ENCODE measurements at places on chromosomes 3 and 15. TPM values are rescaled to one million over a fixed set of nuclear protein-coding genes. Genes with fewer than 3 reads are reported as not detected.

Gene RETNLB
- total RNA-seq, result not detected

Gene TMC3
- 0.04 TPM for total RNA-seq

Gene CELF6
- total RNA-seq, result 1.2 TPM

Gene SLC9C1
- total RNA-seq, result 1.2 TPM

Gene IGSF11
- 1.8 TPM for total RNA-seq

DNA sequence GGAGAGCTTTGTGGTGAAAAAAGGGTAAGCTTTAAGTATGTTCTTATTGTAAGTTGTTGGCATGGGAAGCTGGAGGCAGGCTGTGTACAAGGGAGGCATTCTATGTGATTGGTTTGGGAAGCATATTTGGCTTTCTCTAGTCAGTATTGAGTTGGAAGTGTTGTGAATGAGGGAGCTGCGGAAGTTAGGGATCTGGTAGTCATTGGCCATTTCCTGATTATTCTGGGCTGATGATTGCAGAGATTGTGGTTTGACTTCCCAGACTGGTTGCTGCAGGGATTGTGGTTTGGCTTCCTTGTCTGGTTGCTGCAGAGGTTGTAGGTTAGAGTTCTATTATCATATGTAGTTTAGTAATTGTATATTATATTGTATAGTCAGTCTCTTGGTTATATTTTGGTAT is 21.0 kb downstream of the STXBP5L start:
- no peak for DNase-seq
- H3K4me1 ChIP-seq, result no peaks in the 10 kb centered on the region
- no peak overlapping the region for H3K27ac ChIP-seq
- no peaks in the 10 kb centered on the region for H3K27me3 ChIP-seq

GRCh38 chr3:115108614-115109013 is 38.5 kb downstream of the ZBTB20 start:
- H3K36me3 ChIP-seq, result no peaks in the 10 kb centered on the region
- no peaks in the 10 kb centered on the region for H3K4me1 ChIP-seq
- DNase-seq, result no peak

DNA sequence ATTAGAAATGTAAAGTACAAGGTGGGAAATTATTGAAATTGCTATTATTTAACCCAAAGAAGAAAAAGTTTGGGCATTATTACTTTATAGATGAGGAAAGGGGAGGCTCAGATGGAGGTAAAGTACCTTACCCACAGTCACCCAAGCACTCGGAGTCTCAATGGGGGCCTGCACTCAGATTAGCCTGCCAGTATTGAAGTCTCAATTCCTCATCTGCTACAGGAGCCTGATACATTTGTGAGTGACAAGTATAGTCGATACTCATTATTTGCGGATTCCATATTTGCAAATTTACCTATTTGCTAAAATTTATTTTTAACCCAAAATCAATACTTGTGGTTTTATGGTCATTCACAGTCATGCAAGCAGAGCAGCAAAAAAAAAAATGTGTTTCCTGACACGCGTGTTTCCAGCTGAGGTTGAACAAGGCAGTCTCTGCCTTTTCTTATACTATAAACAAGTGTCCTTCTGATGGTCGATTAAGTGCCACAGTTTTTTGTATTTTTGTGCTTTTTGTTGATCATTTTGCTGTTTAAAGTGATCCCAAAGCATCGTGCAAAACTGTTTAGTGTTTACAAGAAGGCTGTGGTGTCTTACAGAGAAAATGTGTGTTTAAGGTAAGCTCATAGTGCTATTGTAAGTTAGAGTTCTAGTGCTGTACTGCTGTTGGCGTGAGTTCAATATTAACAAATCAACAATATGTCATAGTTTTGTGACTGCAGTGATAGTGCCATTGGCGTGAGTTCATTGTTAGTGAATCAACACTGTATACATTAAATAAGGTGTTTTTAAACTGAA is 48.0 kb downstream of the ARHGEF26 start:
- H3K4me3 ChIP-seq, result no peak overlapping the region
- H3K27ac ChIP-seq, result no peak overlapping the region
- DNase-seq, result no peak
- no peaks in the 10 kb centered on the region for H3K36me3 ChIP-seq
- H3K4me1 ChIP-seq, result no peaks in the 10 kb centered on the region

GRCh38 chr15:81188354-81188753 is 8.3 kb upstream of the IL16 start:
- no peaks in the 10 kb centered on the region for H3K36me3 ChIP-seq
- no peak overlapping the region for H3K27ac ChIP-seq
- no peak overlapping the region for H3K4me3 ChIP-seq
- no peaks in the 10 kb centered on the region for H3K27me3 ChIP-seq

- no peaks in the 10 kb centered on the region for H3K27me3 ChIP-seq
- no peak for DNase-seq
- H3K27ac ChIP-seq, result no peak overlapping the region
- H3K4me3 ChIP-seq, result no peak overlapping the region
Measured at GRCh38 chr3:87287011-87287410, 10.6 kb upstream of the POU1F1 start.

- peak overlapping the region; percentile 71 for H3K27ac ChIP-seq
- H3K4me1 ChIP-seq, result peaks cover 13% of the 10 kb centered on the region
- no peak overlapping the region for H3K4me3 ChIP-seq
- DNase-seq, result no peak
- no peaks in the 10 kb centered on the region for H3K36me3 ChIP-seq
Measured at GRCh38 chr15:59300618-59301139, 72.0 kb downstream of the MYO1E start.

DNA sequence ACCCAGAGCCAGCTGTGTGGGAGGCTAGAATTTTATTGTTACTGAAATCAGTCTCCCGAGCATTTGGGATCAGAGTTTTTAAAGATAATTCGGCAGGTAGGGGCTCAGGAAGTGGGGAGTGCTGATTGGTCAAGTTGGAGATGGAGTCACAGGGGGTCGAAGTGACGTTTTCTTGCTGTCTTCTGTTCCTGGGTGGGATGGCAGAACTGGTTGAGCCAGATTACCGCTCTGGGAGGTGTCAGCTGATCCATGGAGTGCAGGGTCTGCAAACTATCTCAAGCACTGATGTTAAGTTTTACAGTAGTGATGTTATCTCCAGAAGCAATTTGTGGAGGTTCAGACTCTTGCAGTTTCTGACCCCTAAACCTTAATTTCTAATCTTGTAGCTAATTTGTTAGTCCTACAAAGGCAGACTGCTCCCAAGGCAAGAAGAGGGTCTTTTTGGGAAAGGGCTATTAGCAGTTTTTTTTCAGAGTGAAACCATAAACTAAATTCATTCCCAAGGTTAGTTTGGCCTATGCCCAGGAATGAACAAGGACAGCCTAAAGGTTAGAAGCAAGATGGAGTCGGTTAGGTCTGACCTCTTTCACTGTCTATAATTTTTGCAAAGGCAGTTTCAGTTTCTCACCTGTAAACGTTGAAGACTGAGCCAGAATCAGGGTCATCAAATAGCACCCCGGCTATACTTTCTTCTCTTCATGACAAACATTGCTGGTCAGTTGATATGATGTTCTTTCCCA is 28.2 kb downstream of the FLNB start:
- H3K36me3 ChIP-seq, result no peaks in the 10 kb centered on the region
- H3K27me3 ChIP-seq, result no peaks in the 10 kb centered on the region
- H3K4me3 ChIP-seq, result no peak overlapping the region
- peak overlapping the region; percentile 42 for H3K27ac ChIP-seq
- no peak for DNase-seq

- peaks cover 9% of the 10 kb centered on the region for H3K4me1 ChIP-seq
- H3K27me3 ChIP-seq, result no peaks in the 10 kb centered on the region
- peak; percentile 95 for DNase-seq
- H3K27ac ChIP-seq, result peak within 1 kb of the TSS; percentile 90
- peak within 1 kb of the TSS; percentile 57 for H3K4me3 ChIP-seq
Measured at GRCh38 chr3:9362731-9363530, at the start of gene THUMPD3. TSS of gene THUMPD3 (plus strand) at chr3:9363054. CDS start at chr3:9365069, 2,015 bp downstream.

GRCh38 chr15:74376226-74376625 is 8.8 kb upstream of the CYP11A1 start:
- H3K27ac ChIP-seq, result no peak overlapping the region
- H3K4me1 ChIP-seq, result peaks cover 15% of the 10 kb centered on the region
- no peak overlapping the region for H3K4me3 ChIP-seq
- H3K27me3 ChIP-seq, result peaks cover 30% of the 10 kb centered on the region
- H3K36me3 ChIP-seq, result no peaks in the 10 kb centered on the region
- DNase-seq, result peak; percentile 5

DNA sequence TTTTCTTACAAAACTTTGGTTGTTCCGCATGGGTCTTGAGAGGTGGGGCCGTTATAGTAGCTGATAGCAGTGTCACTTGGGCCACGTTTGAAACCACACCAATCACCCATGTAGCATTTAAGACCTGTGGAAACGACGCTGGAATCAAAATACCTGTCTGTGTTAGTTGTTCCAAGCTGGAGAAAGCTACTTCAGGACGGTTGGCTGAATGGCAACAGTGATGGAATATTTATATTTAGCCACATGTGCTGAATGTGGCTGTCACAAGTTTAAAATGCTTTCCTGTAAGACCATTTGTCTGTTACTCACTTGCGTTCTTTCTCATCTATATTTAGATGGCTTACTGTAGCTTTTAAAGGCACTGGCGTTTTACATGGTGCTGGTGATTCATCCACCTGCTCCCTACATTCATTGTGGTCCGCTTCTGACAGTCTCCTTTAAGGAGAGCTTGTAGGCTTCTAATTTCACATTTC is 1.4 kb downstream of the DNAJA4 start:
- peak overlapping the region; percentile 90 for H3K27ac ChIP-seq
- H3K4me1 ChIP-seq, result peaks cover 17% of the 10 kb centered on the region
- peak; percentile 84 for DNase-seq
- peaks cover 4% of the 10 kb centered on the region for H3K36me3 ChIP-seq
- H3K27me3 ChIP-seq, result no peaks in the 10 kb centered on the region

DNA sequence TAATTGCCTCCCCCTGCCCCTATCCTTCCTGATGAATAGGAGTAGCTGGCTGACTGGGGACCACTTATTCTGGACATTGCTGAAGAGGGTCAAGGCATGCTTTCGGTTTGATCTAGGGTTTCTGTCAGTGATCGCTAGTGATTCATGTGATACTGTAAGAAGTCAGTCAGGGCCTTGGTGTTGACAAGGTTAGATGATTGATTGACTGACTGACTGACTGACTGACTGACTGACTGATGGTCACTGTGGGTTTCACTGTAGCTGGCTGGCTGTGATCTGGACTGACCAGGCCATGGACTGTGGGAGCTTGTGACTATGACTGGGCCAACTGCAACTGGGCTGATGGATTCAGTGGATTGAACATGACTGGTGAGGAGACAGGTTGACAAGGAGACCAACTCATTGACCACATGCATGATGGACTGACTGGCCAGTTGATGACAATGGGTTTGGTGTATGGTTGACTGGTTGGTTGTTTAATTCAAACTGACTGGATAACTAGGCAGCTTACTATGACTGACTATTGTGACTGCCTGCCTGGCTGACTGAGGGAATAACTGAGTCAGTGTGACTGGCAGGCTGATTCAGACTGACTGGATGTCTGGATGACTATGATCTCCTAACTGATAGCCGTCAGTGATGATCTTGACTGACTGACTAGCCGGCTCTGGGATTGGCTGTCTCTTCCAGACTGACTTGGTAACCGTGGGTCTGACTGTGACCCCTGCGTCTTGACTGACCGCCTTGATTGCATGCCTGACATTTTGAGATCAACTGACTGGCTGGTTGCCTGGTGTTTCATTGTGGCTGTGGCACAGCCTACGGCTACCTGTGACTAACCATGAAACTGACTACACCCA is 509.9 kb downstream of the SHQ1 start:
- no peaks in the 10 kb centered on the region for H3K36me3 ChIP-seq
- H3K27ac ChIP-seq, result no peak overlapping the region
- peaks cover 55% of the 10 kb centered on the region for H3K4me1 ChIP-seq
- peaks cover 2% of the 10 kb centered on the region for H3K27me3 ChIP-seq
- no peak overlapping the region for H3K4me3 ChIP-seq

- DNase-seq, result no peak
- no peaks in the 10 kb centered on the region for H3K4me1 ChIP-seq
- H3K27ac ChIP-seq, result no peak overlapping the region
- H3K27me3 ChIP-seq, result no peaks in the 10 kb centered on the region
Measured at GRCh38 chr3:161337311-161337710, 34.0 kb downstream of the SPTSSB start.

DNA sequence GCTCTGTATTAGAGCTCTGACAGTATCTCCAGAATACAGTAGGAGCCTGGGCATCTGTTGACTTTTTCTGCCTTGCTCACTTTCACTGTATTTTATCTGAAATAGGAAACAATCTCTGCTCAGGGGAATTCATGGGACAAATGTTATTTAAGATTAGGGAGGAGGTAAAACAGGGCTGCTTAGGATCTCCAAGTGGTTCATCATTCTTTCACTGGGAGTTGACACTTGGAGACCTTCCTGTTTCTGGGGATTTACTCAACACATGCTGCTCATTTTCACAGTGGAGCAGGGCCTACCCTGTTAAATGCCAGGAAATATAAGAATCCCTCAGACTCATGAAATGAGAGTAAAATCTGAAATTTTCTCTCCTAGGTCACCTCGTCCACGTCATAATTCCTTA is 185.5 kb downstream of the GAP43 start:
- no peak overlapping the region for H3K27ac ChIP-seq
- H3K4me1 ChIP-seq, result no peaks in the 10 kb centered on the region
- no peaks in the 10 kb centered on the region for H3K36me3 ChIP-seq
- H3K4me3 ChIP-seq, result no peak overlapping the region
- H3K27me3 ChIP-seq, result no peaks in the 10 kb centered on the region
- no peak for DNase-seq

DNA sequence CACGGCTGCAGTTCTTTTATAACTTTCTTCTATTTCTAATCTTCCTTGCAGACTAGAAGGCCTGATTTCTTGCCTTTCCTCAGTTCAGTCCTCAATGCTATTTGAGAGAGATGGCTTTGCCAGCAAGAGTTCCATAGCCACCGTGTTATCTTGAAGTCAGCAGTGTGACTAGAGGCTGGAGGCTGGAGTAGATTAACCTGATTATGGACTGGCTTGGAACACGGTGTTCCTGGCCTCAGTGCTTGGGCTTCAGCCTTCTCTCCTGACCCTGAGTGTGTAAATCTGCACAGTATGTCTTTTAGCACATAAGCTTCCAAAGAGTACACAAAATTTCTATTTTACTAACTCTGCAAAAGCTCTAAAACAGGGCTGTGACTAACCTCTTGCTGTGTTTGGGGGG is 61.4 kb downstream of the CCDC54 start:
- no peaks in the 10 kb centered on the region for H3K36me3 ChIP-seq
- H3K4me1 ChIP-seq, result no peaks in the 10 kb centered on the region
- no peak for DNase-seq
- H3K4me3 ChIP-seq, result no peak overlapping the region
- no peaks in the 10 kb centered on the region for H3K27me3 ChIP-seq
- H3K27ac ChIP-seq, result no peak overlapping the region

DNA sequence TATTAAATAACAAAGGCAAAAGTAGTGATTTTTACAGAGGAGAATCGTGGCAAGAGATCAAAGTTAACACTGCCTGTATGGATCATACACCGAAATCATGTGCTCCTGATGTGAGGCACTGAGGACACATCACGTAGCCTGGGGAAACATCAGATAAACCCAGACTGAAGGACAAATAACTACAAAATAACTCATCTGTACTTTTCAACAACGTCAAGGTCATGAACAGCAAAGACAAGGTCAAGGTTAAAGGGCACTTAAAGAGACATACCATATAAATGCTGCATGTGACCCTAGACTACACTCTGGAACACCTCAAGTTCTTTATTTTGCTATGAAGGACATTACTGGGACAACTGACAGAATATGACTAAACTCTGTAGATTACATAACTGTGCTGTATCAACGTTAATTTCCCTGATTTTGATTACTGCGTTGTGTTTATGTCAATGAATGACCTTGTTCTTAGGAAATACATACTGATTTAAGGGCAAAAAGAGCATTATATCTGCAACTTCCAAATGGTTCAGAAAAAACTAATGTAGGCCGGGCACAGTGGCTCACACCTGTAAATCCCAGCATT is 48.1 kb downstream of the CHSY1 start:
- H3K4me3 ChIP-seq, result no peak overlapping the region
- H3K4me1 ChIP-seq, result peaks cover 31% of the 10 kb centered on the region
- no peak for DNase-seq
- no peaks in the 10 kb centered on the region for H3K27me3 ChIP-seq
